Left lung (tissue), 14 donors: ENCODE measurements at places on chromosomes 6 and 20. TPM values are rescaled to one million over a fixed set of nuclear protein-coding genes. Genes with fewer than 3 reads are reported as not detected.

RPS18 gene
- polyA plus RNA-seq = 4,160 TPM

PDE7B gene
- 4.7 TPM for polyA plus RNA-seq

DNA sequence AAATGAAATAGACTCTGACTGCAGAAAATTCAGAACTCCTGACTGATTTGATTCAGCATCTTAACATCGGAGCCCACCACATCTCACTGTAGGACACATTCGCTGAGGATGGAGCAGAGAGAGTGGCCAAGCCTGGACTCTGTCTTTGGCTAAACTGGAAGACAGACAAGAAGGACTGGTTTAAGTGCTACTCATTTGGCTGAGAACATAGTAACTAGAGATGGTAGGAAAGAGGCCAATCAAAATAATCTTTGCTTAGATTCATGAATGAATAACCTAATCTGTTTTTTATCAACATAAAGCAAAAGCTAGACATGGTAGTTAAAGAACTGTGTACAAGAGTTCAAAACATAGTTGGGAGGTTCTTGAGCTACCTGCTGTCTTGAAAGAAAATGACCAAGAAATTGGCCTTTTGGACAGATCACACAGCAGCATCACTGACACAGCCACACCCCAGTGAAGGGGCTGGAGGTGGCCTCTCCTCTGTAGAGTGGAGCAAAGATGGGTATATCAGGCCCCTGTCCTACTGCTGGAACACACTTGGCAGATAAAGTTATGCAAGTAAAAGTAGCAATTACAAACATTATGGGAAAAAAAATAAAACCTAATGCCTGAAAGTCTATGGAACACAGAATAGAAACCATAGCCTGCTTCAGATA lies 87.1 kb upstream of the NT5E start:
- DNase-seq = no peak

DNA sequence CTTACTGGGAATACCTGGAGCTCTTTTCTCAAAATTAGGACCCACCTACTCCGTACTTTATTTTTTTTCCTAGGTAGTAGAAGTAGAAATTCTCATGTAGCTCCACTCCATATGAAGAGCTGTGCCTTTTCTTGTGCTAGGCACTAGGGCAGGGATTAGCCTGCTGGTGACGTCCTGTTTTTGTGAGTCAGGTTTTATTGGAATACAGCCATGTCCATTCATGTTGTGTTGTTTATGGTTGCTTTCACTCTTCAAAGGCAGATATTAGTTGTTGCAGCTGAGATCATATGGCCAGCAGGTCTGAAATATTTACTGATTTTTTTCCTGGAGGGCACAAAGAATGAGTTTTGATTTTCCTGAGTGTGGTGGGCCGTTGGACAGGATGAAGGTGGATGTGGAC lies 20.5 kb downstream of the XRN2 start:
- no peak for DNase-seq

GRCh38 chr6:80457439-80457933 lies 351.0 kb downstream of the BCKDHB start:
- DNase-seq = peak; percentile 86
